Stimulated activated CD8-positive, alpha-beta memory T cell treated with anti-CD3 and anti-CD28 coated beads, Interleukin-15, amount 100 ng/mL, for 24 hours (primary cell): ENCODE measurements at places on chromosomes 16 and 17.

DNA sequence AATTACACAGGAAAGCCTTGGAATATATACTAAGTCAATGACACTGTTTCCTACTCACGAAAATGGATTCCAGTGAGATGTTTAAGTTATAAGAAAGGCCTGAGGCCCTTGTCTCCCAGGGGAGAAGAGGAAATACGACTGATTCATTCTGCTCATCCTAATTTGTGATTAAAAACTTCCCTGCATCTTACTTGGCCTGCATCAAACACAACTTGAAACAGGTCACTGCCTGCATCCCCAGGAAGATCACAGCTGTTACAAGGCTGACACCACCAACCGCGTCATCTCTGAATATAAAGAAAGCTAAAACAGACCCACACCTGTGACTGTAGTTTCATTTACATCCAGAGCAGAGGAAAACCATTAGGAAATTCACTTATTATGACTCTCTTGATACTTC lies 121.9 kb downstream of the DNAH3 start:
- no peak for DNase-seq

GRCh38 chr16:74183601-74184360 lies 112.8 kb upstream of the PSMD7 start:
- DNase-seq = no peak

DNA sequence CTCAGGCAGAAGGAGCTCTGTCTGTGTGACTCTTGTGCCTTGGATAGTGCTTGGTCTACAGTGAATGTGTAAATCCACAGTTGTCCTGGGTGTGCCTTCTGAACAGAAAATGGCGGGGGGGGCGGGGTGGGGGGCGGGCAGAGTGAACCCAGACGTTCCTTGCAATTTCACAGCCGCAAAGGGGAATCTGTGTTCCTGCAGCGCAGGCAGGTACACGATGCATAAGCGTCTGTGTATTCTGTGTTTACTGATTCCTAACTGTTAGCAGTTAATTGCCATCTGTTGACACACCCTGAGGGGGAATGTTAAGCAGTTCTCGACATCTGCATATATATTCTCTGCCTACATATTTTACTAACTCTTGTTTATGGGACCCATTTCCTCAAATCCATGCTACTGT lies 123.5 kb upstream of the ZFHX3 start:
- no peak for DNase-seq

- DNase-seq = peak; percentile 28
Measured at GRCh38 chr17:83200231-83200699, 120.9 kb downstream of the METRNL start.

DNA sequence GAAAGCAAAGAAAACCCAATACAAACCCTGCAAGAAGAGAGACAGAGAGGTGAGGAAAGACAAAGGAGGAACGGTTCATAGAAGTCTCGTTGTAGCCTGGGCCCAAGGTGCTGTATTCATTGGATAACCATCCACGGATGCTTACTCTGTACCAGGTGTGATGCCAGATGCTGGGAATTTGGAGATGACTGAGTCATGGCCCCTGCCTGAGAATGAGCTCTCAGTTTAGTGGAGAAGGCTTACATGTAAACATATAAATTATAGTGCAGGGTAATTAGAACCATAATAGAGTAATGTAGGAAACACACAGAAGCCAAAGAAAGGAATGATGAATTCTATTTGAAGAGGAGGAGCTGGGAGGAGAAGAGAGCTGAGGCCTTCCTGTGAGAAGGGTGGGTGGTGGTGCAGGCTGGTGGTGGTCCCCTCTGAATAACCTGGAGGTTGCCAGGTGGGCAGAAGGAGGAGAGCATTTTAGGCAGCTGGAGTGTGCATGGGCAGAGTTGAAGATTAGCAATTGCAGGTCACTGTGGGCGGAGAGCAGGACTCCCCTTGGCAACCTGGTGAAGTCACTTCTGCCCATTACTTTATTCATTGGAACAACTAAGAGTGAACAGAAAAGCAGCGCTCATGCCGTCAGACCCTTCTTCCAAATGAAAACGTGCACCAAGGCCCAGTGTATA lies 7.7 kb upstream of the ZG16 start:
- no peak for DNase-seq

DNA sequence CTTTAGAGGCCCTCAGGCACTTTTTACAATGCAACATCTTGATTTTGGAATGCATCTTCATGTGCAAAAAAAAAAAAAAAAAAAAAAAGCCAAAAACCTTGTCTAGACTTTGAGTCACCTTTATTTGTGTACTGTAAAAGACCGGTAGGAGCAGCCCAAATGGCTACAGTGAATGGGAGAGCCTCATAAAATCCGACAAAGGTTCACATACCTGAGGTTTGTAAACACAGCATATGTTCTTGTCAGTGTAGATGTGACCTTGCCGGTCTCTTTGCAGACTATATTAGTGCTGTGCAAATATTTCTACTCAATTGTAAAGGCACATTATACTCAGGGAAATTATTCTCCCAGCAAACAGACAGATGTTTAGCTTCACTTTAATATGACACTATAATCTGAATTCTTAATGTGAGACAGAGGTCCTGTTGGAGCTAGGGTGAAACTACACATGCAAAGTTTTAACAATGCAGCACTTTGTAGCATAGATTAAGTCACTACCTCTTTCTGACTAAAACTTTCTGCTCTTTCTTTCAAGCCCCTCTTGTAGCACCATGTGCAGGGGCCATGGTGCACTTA lies 211.3 kb downstream of the CA10 start:
- no peak for DNase-seq

GRCh38 chr16:89602273-89602951 lies 11.0 kb upstream of the DPEP1 start:
- DNase-seq = peak; percentile 26

DNA sequence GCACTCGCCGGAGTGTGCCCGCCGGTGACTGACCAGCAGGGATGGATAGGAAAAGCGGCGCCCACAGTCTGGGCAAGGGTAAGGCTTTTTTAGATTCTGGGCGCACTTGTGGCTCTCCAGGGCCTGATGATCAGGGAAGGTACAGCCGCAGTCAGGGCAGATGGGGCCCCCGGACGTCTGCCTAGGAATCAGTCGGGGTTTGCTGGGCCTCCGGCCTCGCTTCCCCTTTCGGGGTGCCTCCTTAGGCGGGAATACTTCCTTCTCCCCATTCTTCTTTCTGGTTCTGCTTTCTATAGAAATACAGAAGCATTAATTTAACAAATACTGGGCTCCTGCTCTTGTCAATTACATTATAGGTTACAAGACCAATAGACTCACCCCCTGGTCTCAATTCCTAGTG lies 5.0 kb downstream of the ZNF689 start:
- no peak for DNase-seq

DNA sequence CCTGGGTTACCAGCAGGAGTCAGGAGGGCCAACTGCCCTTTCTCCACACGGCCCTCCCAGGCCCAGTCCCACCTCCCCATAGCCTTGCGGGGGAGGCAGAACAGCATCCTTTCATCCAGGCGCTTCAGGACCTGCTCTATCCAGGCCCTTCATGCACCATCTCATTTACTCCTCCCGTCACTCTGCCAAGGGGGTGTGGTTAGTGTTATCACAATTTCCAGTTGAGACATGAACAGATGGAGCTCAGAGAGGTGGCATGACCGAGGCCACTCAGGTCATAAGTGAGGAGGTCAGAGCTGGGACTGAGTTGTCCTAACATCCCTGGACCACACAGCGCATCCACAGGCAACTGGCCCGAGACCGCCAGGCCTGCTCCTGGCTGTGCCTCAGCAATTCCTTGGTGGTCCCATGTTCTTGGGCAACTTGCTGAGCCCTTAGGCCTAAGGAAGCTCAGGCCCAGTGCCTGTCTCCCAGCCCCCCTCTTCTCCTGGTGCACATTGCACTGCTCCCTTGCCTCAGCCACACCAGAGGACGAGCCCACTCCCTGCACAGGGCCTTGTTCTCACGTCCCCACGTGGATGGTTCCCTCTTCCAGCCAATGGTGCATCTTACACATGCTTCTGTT lies 23.8 kb downstream of the C17orf100 start:
- no peak for DNase-seq

DNA sequence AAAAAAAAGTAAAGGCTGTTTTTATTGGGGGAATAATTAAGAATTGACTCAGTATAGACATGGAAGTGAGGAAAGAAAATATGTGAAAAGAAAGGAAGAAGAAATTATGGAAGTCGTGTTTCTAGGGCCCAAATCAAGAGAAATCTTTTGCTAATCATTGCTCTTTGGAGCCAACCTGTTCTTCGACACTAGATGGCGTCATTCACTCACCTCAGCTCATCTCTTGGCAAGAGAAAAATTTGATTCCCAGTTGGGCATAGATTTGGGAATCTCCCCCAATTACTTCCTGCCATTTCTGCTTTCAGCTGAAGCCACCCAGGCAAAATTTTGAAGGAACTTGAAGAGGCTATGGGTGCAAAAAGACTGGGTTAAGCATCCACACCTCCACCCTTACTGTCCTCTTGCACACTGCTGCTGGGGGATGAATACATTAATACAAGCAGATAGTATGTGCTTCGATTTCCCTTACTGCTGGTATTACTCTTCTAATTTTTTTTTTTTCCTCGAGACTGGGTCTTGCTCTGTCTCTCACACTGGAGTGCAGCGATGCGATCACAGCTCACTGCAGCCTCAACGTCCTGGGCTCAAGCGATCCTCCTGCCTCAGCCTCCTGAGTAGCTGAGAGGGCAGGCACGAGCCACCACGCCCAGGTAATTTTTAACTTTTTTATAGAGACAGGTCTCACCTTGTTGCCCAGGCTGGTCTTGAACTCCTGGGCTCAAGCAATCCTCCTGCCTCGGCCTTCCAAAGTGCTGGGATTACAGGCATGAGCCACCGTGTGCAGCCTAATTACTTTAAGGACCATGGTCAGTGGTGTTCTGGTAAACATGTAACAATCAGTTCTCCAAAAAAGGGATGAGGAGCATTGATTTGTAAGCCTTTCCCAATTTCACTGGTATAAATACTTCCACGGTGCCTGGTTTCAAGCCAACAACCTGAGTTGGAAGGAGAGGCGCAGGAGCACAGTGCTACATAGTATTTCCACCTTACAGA lies 13.5 kb downstream of the PSMD7 start:
- DNase-seq = no peak

GRCh38 chr16:73054498-73054812 lies 6.5 kb upstream of the ZFHX3 start:
- no peak for DNase-seq

GRCh38 chr16:2881783-2882649 lies 999 bp upstream of the FLYWCH2 start:
- peak; percentile 21 for DNase-seq

GRCh38 chr17:30232015-30232823 lies 3.3 kb downstream of the SLC6A4 start:
- no peak for DNase-seq

DNA sequence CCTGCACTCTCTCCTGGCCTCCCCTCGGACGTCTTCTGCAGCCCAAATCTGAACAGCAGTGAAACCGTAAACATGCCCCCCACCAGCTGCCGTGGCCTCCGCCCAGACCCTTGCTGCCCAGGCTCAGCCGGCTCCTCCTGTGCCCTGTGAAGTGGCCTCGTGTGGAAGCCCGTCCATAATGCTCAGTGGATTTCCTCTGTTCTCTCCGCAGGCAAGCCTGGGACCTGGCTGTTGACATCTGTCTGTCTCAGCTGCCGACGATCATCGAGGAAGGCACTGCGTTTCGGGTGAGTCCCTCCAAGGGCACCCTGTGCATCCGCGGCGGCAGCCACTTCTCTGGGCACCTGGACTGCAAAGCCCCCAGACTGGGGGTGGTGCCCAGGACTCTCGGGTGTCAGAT lies 153.9 kb upstream of the CHMP6 start:
- no peak for DNase-seq

GRCh38 chr17:27502526-27503324 lies 46.5 kb downstream of the KSR1 start:
- no peak for DNase-seq

DNA sequence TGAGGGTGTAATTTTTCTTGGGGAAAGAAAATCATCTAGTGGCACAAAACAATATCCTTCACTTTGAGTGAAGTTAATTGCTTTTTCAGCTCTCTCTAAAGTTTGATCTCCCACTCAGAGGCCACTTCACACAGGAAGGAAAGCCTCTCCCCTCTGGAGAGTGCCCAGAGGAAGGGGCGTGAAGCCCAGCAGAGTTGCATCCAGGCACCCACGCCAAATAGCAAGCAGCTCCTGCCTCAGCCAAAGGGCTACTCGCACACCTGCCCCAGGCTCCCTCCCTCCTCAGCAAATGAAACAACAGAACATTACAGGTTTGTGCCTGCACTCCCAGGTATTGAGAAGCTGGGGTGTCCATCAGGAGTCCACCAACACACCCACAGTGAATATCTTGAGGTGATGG lies 183.0 kb upstream of the RPL38 start:
- DNase-seq = no peak

- no peak for DNase-seq
Measured at GRCh38 chr17:438191-438590, 85.6 kb upstream of the RPH3AL start.

GRCh38 chr16:19430345-19430744 lies 12.7 kb downstream of the TMC5 start:
- DNase-seq = no peak

GRCh38 chr16:78292086-78292843 lies 192.8 kb downstream of the WWOX start:
- DNase-seq = no peak

- DNase-seq = no peak
Measured at GRCh38 chr17:36131421-36131820, 27.8 kb downstream of the CCL4 start.

- no peak for DNase-seq
Measured at GRCh38 chr16:86881861-86882273, 303.5 kb downstream of the FOXL1 start.

DNA sequence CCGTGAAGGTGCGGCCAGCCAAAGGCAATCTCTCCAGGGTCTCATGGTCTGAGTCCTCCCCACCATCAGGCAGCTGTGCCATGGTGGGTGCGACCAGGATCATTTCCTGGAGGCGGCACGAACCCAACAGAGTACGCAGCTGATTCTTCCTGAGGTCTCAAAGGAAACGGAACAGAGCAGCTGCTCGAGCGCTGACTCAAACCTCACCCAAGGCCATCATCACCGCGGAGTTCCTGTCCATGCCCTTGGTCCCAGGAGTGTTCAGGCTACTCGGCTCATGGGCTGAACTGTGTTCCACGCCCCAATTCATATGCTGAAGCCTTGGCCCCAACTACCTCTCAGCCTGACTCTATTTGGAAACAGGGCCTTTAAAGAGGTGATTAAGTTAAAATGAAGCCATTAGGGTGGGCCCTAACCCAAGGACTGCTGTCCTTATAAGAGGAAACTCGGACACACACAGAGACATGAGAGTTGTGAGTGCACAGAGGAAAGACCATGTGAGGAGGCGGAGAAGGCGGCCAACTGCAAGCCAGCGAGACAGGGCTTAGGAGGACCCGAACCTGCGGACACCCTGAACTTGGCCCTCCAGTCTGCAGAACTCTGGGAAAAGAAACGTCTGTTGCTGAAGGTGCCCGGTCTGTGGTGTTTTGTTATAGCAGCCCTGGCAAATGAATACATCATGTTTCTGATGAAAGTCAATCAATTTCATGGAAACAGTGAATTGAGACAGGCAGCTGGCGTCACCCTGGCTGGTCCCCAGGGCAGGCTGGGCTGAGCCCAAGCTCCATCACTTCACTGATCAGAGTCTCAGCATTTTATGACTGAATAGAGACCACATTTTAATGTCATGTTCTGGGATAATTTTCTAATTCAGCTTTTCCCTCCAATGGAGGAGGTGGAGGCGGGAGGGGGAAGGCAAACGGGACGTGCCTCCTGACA lies 13.7 kb downstream of the MXRA7 start:
- no peak for DNase-seq

- DNase-seq = no peak
Measured at GRCh38 chr16:67071476-67072048, 38.2 kb upstream of the PHAF1 start.

- no peak for DNase-seq
Measured at GRCh38 chr17:37813751-37814150, 68.9 kb upstream of the HNF1B start.
